ENCODE measurements at places on chromosomes 1 and 21.

DNA sequence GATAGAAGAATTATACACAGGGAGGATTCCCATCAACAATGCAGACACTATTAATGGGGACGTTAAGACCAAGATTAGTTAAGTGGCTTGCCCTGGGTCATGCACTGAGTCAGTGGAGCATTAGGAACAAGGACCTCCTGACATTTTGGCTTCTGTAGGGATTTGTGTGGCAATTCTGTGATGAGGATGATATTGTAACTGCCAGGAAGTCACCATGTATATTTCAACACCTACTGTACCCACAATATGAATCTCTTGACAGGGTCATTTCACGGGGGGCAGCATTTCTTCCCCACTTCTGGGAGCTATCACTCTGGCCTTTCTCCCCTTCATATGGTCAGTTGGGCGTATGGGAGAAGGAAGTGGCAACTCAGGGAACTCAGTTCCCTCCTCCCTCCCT lies 134.9 kb downstream of the RUNX1 start:
- no peak for DNase-seq

GRCh38 chr1:220410611-220411010 lies 117.3 kb upstream of the MARK1 start:
- DNase-seq, result peak; percentile 4

GRCh38 chr1:193189442-193190095 lies 3.2 kb upstream of the B3GALT2 start:
- no peak for DNase-seq

GRCh38 chr21:14070049-14070893 lies 140.5 kb downstream of the LIPI start:
- DNase-seq, result no peak

GRCh38 chr1:246784621-246785493 lies 60.6 kb downstream of the SCCPDH start:
- peak; percentile 67 for DNase-seq

Data from ELR (cell line).